Activated CD4-positive, alpha-beta T cell treated with anti-CD3 and anti-CD28 coated beads, Interleukin-2, amount 10 ng/mL, durations not matched to agents 7 days and 5 days (primary cell): ENCODE measurements at places on chromosomes 4 and X. TPM values are rescaled to one million over a fixed set of nuclear protein-coding genes. Genes with fewer than 3 reads are reported as not detected.

The BCLAF3 gene
- 6.8 TPM for total RNA-seq

The SHROOM4 gene
- total RNA-seq, result not detected

The PNCK gene
- total RNA-seq, result not detected

The EDNRA gene
- not detected for total RNA-seq

The PLS3 gene
- total RNA-seq, result 0.30 TPM

The TMEM150C gene
- not detected for total RNA-seq

The FOXP3 gene
- total RNA-seq, result 13.0 TPM

The PABPC4L gene
- total RNA-seq, result not detected

The RIBC1 gene
- total RNA-seq, result 1.1 TPM

The DCHS2 gene
- not detected for total RNA-seq

The STK26 gene
- total RNA-seq, result 59.9 TPM

The SCML2 gene
- 2.4 TPM for total RNA-seq

The DSPP gene
- total RNA-seq, result not detected

The ZNF280C gene
- 6.2 TPM for total RNA-seq

The HSFX2 gene
- not detected for total RNA-seq

The CXXC4 gene
- not detected for total RNA-seq

The EREG gene
- not detected for total RNA-seq

The ETDA gene
- not detected for total RNA-seq

The NUDT9 gene
- total RNA-seq, result 11.7 TPM

The RNF175 gene
- total RNA-seq, result not detected

The RTL9 gene
- total RNA-seq, result not detected

The TMSB15C gene
- 4.4 TPM for total RNA-seq

The PPP4R3C gene
- total RNA-seq, result not detected

The SSX1 gene
- total RNA-seq, result not detected

The PRSS12 gene
- not detected for total RNA-seq

The CXorf49B gene
- not detected for total RNA-seq

The GABRB1 gene
- not detected for total RNA-seq

The GAGE12G gene
- total RNA-seq, result not detected

The CNGA1 gene
- total RNA-seq, result not detected

The ASB9 gene
- 0.67 TPM for total RNA-seq

The PSAPL1 gene
- not detected for total RNA-seq

The CT47B1 gene
- not detected for total RNA-seq

The GLRA3 gene
- not detected for total RNA-seq

The DCX gene
- total RNA-seq, result not detected

The CSAG1 gene
- total RNA-seq, result not detected

The FRG2 gene
- not detected for total RNA-seq

The N4BP2 gene
- 39.2 TPM for total RNA-seq

The CITED1 gene
- not detected for total RNA-seq

The PPP1R2C gene
- total RNA-seq, result not detected

The MUC7 gene
- not detected for total RNA-seq

The CT55 gene
- not detected for total RNA-seq

The POLR2B gene
- 113 TPM for total RNA-seq

The SLC26A1 gene
- total RNA-seq, result 0.17 TPM

The CCDC149 gene
- total RNA-seq, result not detected

The IL21 gene
- 0.69 TPM for total RNA-seq

The USP17L15 gene
- not detected for total RNA-seq
